ENCODE measurements at places on chromosomes 12 and 14.
A peak's percentile ranks its signal among the peaks of the same experiment; 100 is the strongest.

DNA sequence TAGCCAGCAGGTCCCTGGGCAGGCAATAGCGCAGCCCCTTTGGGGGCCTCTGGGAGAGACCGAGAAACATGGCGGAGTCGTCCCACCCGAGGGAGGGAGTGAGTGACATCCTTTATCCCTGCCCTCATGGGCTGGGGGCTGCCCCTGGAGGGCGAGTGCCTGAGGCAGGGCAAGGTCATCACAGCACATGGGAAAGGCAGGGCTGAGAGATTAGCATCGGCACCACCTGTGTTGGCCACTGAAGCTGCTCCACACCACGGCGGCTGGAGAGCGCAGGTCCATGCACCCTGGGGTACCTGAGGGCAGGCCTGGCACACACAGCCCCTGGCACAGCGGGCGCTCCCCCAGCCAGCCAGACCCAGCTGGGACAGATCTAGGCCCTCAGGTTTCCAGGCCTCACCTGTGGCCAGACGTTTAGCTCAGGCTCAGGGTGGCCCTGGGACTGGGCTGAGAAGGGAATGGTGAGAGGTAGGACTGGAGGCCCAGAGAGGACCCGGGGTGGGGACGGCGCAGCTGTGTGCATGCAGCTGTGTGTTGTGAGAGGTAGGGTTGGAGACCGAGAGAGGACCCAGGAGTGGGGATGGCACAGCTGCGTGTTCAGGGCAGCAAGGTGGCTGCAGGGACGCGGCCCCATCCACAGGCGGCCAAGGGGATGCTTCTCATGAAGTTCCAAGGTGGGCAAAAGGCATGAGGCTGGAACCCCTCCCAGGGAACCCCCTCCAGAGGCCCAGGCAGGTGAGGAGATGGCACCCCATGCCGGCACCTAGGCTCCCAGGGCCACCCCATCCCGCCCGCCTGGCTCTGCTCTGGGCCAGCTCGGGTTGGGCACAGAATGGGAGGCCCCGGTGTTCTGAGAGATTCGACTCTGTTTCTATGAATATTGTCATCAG, 74.1 kb downstream of the KIF26A start:
- no peak for DNase-seq

- DNase-seq: no peak
Observed at GRCh38 chr12:49792181-49792970, 35.8 kb downstream of the NCKAP5L start.

- DNase-seq: peak; percentile 26
Observed at GRCh38 chr14:57987596-57988300, 121.9 kb upstream of the SLC35F4 start.

DNA sequence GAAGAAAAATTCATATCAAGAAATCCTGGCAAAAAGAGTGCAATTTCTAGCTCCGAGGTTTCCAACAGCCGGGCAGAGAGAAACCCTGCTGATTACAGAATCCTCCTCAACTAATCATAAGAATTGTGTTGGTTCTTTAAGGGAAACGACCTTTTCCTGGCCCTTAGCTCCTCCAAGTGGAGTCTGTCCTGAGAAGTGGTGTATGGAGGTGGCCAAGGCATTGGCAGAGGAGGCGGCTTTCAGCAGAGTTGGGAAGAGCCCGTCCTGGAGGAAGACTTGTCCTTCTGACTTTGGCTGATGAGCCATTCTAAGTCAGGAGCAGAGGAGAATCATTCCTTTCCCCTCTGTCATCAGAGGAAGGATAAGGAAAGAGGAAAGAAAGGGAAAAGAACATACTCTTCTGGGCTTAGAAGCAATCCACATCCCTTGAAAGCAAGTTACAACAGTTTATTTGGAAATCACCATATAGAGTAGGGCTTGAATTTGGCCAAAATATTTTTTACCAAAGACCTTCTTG, 46.5 kb upstream of the PTCSC3 start:
- no peak for DNase-seq

DNA sequence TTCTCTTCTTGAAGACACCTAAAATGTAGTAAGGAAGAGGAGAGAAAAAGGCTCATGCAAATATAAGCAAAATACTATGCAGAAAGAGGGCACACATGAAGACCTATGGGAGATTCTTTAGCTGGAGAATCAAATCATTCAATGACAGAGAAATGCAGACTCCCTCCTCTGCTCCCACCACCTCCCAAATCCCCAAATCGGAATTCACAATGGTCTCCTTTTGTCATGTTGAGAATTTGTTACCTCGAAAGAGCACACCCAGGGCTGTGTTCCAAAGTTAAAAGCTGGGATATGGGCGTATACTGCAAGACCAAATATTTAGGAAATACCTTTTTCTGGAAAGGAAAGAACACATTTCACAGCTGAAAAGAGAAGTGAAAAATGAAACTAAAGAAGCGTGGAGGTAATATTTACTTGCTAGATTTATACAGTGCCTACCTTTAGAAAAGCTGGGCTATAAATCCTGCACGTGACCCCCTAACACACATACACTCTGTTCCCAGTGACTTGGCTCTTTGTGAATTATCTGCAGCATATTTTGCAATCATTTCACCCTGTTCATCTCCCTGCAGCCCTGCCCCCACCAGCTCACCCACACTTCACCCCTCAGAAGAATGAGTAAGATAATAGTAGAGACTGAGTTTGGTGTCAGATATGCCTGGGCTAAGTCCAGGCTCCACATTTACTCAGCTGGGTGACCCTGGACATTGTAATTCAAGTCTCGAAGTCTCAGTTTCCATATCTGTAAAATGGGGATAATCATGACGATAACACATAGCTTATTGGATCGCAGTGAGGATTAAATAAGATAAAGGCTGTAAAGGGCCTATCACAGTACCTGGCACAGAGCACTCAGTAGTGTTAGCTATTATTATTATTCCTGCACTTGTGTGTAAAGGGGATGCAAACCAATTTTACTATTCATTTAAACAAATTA, 2.9 kb upstream of the CACNA1C start:
- DNase-seq: no peak

GRCh38 chr12:85923767-85924331, 49.8 kb downstream of the NTS start:
- DNase-seq: no peak
